ENCODE measurements at places on chromosomes 16 and 17.
A peak's percentile ranks its signal among the peaks of the same experiment; 100 is the strongest.

DNA sequence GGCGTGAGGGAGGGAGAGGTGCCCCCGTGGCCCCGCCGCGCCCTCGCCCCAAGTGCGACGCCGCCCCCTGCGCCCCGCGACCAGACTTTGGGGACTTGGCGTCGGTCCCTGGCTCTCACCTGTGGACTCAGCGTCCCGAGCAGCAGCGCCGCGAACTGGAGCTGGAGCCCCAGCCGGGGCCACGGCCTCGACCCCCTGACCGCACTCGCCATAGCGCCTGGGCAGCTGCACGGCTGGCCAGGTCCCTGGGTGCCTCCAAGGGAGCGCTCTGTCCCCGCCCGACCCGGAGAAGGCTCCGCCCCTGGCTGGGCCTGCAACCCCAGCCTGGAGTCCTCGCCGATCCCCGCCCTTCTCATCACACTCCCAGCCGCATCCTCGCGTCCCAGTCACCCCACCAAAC, at the start of gene ERN2:
Gene ERN2 (minus strand): TSS at position 247 of the 400 bp plus-strand sequence. CDS start 35 bp downstream, at position 212.
- no peak for DNase-seq

DNA sequence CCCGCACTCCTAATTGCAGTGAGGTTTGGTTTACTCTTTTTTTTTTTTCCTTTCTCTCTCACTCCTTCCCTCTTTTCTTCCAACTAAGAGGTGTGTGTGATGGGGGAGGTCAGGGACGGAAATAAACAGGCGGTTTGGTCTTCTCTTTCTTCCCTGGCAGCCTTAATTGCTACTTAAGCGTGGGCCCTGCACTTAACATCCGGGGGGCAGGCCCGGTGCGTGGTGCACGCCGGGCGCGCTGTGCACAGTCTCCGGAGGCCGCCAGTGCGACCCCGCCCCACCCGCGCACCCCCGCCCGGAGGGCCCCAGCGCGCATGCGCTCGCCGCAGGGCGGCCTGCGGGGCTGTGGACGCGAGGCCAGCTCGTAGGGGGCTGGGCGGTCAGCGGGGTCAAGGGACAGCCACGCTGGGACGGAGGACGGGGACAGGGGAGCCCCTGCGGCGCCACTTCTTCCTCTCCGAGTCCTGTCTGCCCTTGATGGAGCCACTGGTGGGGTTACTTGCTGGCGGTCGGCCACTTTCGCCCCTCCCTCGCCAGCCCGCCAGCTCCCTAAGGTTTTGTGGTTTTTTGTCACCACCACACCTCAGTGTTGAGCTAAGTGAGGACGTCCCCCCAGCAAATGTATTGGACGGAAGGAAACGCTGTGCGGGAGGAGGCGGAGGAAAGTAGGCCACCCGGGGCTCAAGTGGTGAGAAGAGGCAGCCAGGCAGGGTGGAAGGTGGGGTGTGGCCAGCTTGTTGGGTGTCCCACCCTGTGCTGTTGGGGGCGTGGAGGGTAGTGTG, 120.9 kb downstream of the MRM1 start:
- DNase-seq, result no peak

- no peak for DNase-seq
Measured at GRCh38 chr17:82317394-82318168, at the start of gene CD7. TSS of gene CD7 (minus strand) at chr17:82317608. CDS start at chr17:82317495, 113 bp downstream.

GRCh38 chr17:16178836-16179235, 36.5 kb downstream of the NCOR1 start:
- no peak for DNase-seq

- DNase-seq, result no peak
Measured at GRCh38 chr17:50824429-50824828, 11.0 kb upstream of the WFIKKN2 start.

- DNase-seq, result peak; percentile 26
Measured at GRCh38 chr17:15220785-15221184, 44.3 kb downstream of the PMP22 start.

GRCh38 chr17:76451506-76451905, 1.4 kb downstream of the UBE2O start:
- DNase-seq, result no peak

DNA sequence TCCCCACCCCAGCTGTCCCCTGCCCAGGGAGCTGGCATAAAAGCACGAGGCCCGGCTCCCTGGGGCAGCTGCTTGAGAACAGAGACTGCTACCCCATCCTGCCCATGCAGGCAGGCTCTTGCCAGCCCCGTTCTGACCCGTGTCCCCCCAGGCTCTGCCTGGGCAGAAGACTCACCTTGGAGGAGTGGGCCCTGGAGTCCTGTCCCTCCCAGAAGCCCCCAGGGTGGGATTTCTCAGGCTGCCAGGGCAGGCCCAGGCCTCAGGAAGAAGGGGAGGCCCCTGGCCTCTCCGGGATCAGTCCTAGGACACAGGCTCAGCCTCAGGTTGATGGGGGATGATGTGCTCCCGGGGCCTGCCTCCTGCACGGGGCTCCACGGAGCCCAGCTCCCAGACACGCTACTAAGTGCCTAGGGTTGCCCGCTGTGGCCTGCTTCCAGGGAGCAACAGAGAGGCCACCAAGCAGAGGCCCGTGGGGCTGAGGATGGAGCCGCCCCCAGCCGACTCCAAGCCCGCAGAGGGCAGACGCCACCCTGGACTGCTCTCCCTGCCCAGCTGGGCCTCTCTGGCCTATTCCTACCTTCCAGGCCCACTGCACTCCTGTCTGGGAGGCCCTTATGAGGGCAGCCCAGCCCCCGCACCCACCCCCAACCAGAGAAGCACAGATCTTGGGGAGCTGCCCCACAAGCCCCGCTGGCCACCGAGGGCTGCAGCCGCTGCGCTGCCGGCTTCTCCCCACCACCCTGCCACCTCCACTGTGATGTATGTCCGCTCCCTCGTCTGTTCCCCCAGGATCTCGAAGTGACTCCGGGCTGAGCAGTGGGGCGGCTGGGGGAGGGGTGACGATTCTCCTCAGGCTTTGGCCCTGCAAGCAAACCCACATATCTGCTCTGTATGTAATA, 1.7 kb downstream of the NME3 start:
- DNase-seq, result no peak

DNA sequence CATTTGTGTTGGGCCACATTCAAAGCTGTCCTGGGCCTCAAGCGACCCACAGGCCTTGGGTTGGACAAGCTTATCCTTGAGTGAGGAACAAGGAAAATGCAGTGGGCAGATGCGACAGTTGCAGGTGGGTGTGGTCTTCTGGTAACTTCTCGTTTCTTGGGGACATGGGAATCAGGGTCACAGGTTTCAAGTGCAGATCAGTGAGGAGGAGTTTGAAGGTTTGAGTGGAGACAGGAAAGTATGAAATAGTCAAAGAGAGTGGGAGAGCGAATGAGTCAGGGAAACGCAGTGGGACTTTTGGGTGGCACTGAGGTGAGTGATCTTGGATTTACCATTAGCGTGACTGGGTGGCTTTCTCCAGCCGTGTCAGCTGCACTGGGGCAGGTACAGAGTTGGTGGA, 15.4 kb upstream of the CCL22 start:
- DNase-seq, result no peak

DNA sequence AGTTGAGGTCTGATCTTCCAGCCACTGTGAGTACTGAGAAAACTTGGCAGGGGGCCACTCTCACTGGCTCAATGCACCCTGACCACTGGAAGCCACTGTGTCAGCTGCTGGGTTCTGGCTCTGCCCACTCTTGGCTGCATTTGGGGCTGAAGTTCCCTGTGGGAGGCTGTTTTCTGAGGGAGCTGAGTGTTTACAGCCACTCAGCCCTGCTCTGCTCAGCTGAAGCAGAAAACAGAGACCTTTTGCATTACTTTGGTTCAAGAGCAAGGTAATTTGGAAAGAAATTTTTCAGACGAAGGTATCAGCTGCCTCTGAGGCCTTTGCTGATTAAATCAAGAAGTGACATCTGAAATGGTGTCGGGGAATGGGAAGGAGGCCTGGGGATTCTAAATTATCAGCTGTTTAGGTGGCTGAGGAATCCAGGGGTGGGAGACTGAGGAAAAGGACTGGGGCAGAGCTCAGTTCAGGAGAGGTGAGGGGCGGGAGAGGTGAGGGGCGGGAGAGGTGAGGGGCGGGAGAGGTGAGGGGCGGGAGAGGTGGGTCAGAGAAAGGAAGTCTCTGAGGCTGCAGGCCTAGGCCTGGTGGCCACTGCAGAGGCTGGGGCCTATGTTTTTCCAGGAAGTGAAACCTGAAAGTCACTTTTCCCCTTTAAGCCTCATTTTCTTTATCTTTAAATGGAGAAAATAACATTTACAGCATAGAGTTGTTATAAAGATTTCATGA, at the start of gene ACSM5:
Gene ACSM5 (plus strand): TSS at position 137 of the 723 bp plus-strand sequence. CDS start 1,951 bp downstream, outside the sequence.
- peak; percentile 91 for DNase-seq

- DNase-seq, result peak; percentile 96
Measured at GRCh38 chr16:10569621-10570020, 10.8 kb downstream of the EMP2 start.

DNA sequence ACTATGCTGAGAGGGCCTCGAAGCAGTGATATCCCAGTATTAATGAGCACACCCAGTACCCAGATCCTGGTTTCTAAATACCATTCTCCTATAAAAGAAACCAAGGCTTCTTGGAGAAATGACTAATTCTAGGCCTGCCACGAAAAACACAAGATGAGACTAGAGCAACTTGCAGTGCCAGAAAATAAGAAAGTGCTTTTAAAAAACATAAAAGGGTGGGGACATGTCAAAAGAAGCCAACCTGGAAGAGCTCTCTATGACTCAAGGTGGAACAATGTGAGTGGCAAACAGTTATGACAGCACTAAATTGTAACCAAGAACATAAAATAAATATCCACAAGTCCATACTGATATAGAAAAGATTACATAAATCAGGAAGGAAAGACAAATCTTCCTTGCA, 153.2 kb upstream of the KCNJ18 start:
- no peak for DNase-seq

- DNase-seq, result peak; percentile 53
Measured at GRCh38 chr17:39001703-39002637, 34.8 kb upstream of the FBXO47 start.

DNA sequence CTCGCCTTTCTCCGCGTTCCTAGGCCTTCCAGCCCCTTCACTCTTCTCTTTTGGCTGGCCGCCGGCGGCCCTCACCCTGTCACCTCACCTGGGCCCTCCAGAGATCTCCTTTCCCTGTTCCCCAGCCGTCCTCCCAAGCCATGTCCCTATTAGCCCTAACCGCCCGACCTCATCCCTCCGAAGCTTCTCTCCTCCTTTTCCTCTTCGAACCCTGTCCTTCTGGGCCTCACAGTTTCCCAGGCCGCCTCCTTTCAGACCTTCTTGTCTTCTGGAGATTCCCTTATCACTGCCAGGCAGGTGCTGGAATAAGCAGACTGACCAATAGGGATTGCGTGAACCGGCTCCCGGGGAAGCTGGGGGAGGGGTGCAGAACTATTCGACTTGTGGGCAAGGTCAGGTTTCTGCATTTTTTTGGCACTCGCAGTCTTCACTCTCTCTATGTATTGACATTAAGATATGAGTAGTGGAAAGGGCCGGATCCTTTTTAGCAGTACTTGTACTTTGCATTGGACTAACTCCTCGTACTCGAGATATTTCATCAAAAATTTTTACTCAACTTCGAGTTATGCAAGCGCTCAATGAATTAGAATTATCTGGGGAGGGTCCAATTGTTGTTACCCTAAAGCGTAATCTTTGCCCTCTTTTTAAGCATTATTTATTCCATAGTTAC, 690 bp downstream of the RHOT1 start:
- DNase-seq, result peak; percentile 75

DNA sequence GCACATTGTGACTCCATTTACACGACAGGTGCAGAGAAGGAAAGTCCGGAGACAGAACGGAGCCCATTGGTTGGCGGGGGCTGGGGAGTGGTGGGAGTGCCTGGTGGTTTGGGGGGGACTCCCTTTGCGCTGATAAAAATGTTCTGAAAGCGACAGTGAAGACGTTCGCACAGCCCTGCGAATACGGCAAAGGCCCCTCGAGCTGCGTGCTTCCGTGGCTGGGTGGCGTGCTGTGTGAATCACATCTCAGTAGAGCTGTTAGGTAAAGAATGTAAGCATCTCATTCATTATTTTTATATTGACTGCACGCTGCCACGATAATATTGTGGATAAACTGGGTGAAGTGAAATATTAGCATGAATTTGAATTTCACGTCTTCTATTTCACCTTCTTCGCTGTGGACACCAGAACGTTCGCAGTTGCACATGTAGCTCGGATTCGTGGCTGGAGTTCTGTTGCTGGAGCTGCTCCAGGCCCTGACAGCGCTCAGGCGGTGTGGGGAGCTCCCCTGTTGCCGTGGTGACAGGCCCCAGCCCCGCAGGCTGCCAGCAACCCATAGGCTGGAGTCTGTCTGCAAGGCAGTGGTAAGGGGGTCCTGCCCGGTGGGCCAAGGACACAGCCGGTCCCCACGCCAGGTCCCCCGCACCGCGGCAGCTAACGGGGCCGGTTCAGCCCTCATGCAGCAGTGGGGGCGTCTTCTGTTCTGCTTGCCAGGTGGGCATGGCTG, 44.6 kb downstream of the SOX8 start:
- no peak for DNase-seq

DNA sequence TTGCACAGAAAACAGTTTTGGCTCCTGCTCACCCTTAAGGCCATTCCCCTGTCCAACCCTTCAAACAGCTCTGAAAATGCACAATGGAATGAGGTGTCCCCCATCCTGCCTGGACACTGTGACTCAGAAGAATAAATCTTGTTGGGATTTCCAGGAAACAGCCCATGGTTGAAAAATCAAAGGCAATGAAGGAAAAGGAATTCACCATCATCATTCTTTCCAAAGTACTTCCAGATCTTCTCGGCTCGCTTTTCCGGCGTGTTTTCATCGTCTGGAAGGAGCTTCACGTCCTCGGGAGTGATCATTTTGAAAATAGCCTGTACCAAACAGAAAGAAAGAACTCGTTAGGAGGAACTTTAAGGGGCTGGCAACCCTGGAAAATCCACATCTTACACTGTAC, 4.3 kb downstream of the RCVRN start:
- no peak for DNase-seq

DNA sequence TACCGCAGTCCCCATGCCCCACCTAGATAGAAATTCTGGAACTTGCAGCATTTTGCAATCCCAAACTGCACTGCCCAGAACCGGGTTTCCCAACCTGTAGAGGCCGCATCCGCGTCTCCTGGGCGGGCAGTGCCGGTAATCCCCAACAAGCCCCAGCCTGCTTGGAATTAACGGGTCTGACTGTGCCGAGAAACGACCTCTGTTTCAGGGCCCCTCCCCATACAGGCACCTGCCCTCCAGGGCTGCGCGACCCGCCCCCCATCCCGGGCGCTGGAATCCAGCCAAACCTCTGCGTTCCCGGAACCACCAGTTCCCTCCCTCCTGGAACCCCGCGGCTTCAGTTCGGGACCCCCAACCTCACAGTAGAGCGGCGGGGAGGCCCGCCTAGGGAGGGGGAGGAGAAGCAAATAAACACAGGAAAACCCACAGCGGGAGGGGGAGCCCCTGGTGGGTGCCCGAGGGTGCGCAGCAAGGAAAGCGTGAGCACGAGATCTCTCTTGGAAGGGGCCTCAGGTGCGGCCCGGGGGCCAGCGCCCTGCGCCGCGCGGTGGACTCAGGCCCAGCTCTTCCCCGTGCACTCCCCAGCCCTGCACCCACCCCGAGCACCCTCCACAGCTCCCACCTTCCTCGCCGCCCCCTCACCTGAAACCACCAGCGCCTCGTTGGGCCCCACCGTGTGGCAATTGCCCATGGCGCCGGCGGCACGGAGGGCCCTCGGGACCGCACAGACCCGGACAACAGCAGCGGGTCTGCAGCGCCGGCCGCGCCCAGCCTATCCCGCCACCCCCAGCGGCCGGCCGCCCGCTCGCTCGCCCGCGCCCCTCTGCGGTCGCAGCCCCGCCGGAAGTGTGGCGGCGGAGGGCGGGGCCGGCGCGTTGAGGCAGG, at the start of gene FLOT2:
Gene FLOT2 (minus strand): TSS at position 850 of the 885 bp plus-strand sequence. CDS start 159 bp downstream, at position 691.
- peak; percentile 23 for DNase-seq

All from myocyte (in vitro differentiated cells).